ENCODE measurements at places on chromosomes 5 and 9.

DNA sequence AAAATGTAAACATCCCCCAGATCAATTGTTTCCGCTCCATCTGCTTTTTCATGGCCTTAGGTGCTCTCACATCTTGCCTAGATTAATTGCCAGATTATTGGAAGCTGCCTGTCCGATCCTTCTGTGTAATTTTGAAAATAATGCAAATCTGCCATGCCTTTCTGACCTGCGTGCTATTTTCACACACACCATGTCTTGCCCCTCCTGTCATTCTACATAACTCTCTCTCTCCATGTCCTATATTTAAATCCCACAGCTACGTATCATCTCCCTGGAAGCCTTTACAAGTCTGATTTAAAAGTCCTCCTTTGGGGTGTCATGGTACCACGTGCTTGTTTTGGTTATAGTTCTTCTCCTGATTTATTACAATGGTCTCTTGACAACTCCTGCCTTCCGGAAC, 247.6 kb upstream of the ELAVL2 start:
- no peak for DNase-seq

GRCh38 chr5:2914022-2914661, 162.7 kb upstream of the IRX2 start:
- no peak for DNase-seq

GRCh38 chr5:93255796-93256195, 325.2 kb downstream of the NR2F1-AS1 start:
- no peak for DNase-seq

DNA sequence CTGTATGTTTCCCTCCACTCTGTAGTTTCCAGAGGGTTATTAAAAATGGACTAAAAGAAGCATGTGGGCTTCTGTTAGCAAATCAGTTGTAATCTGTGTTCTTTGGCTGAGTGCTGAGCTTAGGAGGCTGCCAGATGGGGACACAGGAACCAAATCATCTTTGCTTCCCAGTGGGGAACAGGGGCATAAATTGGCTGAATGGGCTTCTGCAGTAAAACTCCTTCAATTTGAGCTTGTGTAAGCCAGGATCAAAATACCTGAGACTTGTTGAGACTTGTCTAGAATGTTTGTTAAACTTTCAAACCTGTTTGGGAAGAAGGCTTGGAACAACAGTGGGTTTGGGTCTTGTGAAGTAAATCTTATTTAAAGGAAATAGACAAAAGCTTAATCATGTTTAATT, 32.2 kb upstream of the TNFAIP8 start:
- no peak for DNase-seq

GRCh38 chr5:139633295-139634027, 14.7 kb upstream of the CXXC5 start:
- peak; percentile 72 for DNase-seq

DNA sequence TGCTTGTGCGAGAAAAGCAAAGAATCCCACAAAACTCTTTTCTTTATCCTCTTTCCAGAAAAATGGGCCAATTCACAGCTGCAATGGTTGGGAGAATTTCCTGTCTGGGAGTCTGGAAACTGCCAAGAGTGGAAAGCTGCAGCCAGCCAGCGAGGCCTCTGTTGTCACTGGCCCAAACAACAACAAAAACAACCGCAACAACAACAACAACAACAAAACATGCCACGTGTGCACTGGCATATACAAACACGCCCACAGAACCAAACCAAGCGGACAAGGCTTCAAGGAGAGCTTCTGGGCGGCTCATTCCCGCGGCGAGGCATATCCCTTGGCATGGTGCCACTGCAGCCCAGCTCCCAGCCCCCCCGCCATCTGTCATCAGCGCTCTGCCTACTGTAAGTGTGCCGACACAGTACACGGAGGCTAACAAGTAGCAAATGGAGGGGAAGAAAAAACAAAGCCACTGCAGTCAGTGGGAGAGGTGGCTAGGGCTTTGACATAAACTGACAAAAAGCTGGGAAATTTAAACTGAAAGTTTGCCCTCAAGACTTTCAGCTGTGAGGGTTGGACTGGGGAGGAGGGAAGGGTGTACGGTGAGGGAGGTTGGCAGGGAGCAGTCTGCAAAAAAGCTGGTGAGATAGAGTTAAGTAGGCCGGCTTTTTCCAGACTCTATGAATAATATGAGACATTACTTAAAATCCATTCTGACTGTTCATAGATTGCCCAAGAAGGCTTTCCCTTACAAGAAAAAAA, 165.0 kb upstream of the ZNF462 start:
- DNase-seq, result no peak

GRCh38 chr5:136089791-136090190, 42.9 kb upstream of the SMAD5 start:
- DNase-seq, result no peak

DNA sequence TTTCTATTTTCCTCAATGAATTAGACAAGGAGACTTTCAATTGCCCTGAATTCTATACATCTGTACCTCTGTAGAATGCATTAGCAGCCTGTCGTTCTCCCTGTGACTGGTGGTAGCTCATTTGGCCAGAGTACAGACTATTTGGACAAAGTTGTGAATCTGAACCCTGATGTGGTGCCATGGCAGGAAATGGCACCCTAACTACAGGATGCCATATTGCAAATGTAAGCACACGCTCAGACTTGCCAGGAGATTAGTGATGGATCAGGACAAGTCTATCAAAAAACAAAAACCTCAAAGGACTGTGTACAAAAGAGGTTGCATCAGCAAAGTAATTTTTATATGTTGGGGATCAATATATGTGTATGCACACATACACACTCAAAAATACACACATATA, 58.3 kb downstream of the SVEP1 start:
- DNase-seq, result no peak

DNA sequence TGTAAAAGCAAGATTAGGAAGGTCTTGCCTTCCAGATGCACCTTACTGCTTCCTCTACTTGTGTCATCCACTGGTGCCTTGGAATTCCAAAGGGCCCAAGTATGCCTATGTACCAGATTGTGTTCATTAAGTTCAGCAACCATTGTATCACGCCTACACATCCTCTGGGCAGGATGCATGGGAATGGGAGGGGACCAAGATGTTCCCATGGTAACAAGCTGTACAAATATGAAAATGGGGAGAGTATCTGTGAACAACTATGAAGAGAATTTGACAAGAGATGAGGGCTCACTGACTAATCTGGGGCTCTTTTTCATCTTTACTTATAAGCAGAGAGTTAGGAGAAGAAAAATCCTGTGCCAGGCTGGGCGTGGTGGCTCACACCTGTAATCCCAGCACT, 137.8 kb upstream of the MAP1B start:
- DNase-seq, result no peak

GRCh38 chr9:114777821-114778609, 27.8 kb downstream of the TNFSF15 start:
- DNase-seq, result no peak

- DNase-seq, result no peak
Measured at GRCh38 chr5:9207817-9208418, 338.0 kb downstream of the SEMA5A start.

DNA sequence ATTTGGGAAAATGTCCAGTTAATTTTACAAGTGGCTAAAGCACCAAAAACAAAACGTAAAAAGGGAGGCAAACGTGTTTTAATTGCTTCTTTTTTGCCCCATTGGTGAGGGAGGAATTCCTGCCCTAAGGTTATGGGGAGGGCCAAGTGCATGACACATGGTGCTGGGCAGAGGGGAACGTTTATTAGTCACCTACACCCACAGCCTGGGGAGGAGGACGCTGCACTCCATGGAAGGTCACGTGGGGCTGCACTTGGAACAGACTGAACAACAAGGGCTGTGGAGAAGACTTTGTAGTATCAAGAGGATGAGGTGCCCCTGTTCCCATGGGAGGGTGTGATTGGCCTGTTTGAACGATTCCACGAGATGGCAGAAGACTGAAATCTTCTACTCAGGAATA, 13.7 kb upstream of the ADAMTS16 start:
- no peak for DNase-seq

DNA sequence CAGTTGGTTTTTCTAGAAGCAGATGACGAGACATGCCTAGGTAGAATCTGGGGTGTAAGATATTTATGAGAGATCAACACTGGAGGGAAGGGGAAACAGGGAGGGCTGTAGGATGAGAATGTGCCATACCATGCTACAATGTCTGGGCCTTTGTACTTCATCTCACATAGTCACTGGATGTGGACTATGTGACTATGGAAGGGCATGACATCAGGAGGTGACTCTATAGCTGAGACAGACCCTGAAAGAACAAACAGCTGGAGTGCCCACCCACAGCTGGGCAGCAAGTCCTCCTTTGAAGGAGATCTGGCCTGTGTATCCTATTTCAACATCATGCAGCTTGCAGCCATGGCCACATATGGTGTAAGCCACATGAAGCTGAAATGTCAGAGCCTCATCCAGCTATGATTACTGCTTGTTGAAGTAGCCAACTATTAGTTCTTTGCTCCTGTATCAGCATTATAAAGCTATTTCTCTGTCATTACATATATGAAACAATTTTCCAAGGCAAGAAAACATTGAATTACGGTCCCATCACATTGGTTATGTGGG, 46.2 kb upstream of the KIF2A start:
- DNase-seq, result no peak

All from CD4-positive, alpha-beta T cell treated with Interferon alpha-2 for 1 hour (primary cell).